Activated CD4-positive, alpha-beta T cell treated with anti-CD3 and anti-CD28 coated beads, Interleukin-2, Interleukin-6, amounts not matched to agents 100 ng/mL and 50 ng/mL, durations not matched to agents 16 hours and 8 hours (primary cell): ENCODE measurements at places on chromosomes 3 and 15.
A peak's percentile ranks its signal among the peaks of the same experiment; 100 is the strongest.

GRCh38 chr15:92393071-92393979, at the start of gene ST8SIA2:
Gene ST8SIA2 (plus strand): TSS chr15:92393881. CDS start chr15:92394065, 184 bp downstream.
- DNase-seq, result peak; percentile 8

GRCh38 chr3:62144482-62144881, 228.9 kb downstream of the FEZF2 start:
- DNase-seq, result no peak

GRCh38 chr3:115576325-115576875, 46.9 kb upstream of the GAP43 start:
- DNase-seq, result no peak

DNA sequence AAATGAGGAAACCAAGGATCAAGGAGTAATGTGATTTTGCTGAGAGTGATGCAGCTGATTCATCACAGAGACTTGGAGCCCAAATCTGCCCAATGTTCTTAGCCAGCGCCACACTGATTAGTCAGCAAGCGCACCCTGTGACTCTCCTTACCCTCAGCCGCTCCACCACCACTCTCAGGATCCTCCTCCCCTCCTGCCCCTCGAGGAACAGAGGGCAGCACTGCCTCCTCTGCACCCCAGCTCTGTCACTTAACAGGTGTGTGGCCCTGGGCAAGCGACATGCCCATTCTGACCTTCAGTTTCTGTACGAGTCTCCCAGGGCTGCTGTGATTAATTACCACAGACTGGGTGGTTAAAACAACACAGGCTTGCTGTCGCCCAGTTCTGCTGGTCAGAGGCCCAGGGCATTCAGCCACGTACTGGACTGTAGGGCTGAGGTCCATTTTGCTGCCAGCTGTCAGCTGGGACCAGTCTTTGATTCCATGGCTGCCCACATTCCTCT, 36.1 kb upstream of the HRH1 start:
- DNase-seq, result no peak

GRCh38 chr3:112931736-112932521, 43.0 kb downstream of the CD200R1 start:
- DNase-seq, result no peak

GRCh38 chr15:40337597-40337996, 3.1 kb downstream of the CCDC9B start:
- DNase-seq, result no peak

DNA sequence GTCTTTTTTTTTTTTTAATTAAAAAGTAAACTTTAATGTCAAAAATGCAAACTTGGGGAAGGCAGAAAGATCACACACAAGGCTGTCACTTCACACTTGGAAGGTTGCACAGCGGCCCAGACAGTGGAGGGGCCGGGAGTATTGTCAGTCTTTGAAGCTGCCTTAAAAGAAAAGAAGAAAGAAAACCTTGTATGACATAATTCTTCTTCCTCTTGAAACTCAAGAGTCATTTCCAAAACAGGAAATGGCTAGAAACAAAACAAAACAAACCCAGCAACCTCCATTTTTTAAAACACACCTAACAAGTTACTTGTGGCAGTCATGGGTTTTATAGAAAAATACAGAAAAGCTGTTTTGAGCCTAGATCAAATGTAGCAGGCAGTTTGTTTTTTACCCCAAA, 68.1 kb upstream of the MAGI1 start:
- DNase-seq, result peak; percentile 25
